Globus pallidus (tissue), 1 donor: ENCODE measurements at places on chromosomes 5 and 9.

GRCh38 chr9:2621722-2622460, at the start of gene VLDLR:
VLDLR (plus strand) TSS chr9:2621787; CDS start chr9:2622190, 403 bp downstream.
- peak; percentile 78 for DNase-seq

- no peak for DNase-seq
Measured at GRCh38 chr9:120726484-120726883, 12.2 kb upstream of the MEGF9 start.

DNA sequence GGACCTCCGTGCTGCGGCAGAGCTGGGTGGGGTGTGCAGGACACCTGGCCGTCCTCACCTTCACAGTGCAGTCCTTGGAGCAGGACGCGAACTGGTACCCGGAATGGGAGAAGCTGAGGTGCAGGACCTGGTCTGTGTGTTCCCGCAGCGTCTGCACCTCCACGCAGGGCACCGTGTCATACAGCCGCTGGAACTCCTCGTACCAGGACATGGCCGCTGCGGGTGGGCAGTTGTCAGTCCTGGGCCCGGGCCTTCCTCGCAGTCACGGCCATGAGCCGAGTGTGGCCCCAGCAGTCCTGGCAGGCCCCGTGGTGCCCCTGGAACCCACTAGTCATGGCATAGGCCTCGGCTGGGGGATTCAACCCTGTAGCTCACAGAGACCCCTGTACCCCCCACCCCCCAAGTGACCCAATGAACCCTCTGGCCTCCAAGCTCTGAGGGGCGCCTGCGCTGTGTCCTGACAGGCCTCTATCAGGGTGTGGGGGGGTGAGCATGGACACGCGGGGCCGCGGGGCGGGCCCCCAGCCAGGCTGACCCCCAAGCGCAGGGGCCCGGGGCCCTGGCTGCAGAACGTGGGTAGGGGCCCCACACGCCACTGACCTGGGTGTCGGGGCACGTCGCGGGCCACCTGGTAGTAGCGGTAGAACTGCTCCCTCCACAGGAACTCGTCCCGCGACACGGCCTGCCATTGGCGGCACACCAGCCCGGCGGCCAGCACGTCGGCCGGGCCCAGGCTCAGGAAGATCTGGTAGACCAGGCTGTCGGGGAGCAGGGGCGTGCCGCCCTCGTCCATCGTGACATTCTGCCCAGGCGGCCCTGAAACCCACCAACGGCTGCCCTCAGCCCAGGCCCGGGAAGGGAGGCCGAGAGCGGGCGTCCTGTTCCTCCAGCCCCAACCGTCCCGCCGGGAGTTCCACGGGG, 987 bp downstream of the FBXW5 start:
- DNase-seq, result no peak

- DNase-seq, result no peak
Measured at GRCh38 chr5:82466986-82467561, 188.9 kb upstream of the RPS23 start.

DNA sequence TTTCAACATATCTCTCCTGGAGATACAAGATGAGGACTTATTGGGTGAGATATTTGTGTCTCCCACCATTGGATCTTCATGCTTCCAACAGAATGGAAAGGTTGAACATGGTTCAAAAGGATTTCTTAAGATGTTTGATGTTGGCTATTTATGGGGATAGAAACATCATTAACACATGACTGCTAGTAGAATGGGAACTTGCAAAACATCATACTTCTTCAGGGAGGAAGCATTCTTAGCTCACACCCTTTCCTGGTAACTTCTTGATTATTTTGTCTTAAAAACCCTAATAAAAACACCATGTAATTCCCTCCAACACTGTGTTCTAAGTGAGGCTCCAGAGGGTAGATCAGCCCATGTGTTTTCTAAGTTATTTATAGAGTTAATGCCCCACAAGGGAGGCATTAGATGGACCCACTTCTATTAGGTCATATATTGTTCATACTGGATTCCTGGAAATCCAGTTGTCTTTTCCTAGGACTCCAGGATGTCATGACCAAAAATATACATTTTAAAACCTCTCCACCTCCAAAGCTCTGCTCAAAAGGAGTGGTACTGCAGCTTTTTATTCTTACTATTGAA, 95.8 kb downstream of the FOXD1 start:
- DNase-seq, result no peak

GRCh38 chr9:91660521-91660920, 236.9 kb upstream of the NFIL3 start:
- no peak for DNase-seq

GRCh38 chr5:133825631-133826289, 142.7 kb downstream of the C5orf15 start:
- DNase-seq, result no peak
